Lower leg skin (tissue), 4 donors: ENCODE measurements at places on chromosomes 4 and X. TPM values are rescaled to one million over a fixed set of nuclear protein-coding genes. Genes with fewer than 3 reads are reported as not detected.

DNA sequence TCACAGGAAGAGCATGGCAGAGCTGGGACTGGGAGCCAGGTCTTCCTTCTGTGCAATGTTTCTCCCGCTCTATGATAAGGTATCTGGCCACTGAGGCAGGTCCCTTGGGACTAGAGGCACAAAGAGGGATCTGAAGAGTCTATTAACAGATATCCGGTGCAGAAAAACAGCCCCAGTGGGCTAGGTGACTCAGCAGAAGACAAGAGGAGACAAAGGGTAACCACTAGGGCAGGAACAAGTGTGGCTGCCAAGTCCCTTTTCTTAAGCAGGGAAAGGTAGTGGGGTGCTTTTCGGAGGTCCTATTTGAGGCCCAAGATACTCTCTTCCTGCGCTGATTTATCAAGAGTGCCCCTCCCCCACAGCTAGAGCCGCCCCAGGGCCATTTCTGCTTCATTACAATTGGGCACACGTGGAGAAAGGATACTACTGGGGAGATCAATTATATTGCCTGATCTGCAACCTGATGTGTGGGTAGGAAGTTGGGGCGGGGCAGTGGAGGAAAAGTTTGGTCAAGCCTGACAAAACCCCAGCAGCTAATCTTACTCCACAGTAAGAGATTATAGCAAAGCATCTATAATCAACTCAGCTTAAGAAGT, at the start of gene DGAT2L6:
Gene DGAT2L6, plus strand, starts transcription at position 546 of the 596 bp plus-strand sequence. CDS start 100 bp downstream, outside the sequence.
- DNase-seq: no peak

DNA sequence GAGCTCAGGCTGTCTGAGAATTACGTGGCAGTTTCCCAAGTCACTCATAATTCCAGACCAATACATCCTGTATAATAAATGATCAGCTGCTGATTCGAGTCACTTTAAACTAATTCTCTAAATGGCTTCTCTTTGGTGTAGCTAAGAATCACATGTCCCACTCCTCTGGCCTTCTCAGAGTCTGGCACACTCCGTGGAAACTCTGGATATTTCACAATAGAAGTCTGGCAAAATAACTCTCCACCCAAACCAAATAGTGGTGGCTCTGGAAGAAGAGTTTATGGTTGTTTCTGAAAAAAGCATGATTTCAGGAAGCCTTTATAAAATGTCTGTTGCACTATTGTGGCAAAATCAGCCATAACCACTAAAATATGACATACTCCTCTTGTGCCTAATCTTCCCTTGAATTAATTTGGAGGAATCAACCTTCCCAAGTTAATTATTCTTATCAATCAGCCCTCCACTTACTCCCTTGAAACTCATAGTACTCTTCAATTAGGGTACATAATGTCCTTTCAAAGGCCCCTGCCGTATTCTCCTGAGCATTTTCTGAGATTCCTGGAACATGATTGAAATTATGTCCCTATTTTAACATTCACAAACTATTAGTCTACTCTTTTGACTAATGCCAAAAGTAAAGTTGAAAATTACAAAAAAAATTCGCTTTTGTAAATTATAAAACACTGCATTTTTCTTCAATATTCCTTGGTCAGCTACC, 991.6 kb downstream of the FAT4 start:
- peak; percentile 53 for DNase-seq

DNA sequence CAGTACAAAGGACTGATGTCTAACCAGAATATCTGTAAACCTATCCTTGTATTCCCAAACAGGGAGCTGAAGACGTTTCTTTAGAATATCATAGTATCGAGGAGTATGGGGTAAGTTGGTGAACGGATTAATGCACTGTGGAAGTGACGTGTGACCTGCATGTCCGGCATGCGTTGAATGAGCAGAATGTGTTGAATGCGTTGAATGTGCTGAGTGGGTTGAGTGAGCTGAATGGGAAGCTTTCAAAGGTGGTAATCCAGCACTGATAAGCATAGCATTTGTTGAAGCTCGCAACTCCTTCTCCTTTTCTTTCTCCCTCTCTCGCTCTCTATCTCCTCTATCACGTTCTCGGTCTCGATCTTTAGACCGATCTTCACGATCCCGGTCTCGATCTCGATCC, 8.1 kb downstream of the DHX15 start:
- DNase-seq: no peak

- DNase-seq: no peak
Observed at GRCh38 chr4:112343330-112344080, 46.3 kb downstream of the ALPK1 start.

- DNase-seq: no peak
Observed at GRCh38 chr4:184616633-184617551, 32.4 kb downstream of the CASP3 start.

- DNase-seq: no peak
Observed at GRCh38 chr4:124330045-124330444, 382.5 kb downstream of the ANKRD50 start.

DNA sequence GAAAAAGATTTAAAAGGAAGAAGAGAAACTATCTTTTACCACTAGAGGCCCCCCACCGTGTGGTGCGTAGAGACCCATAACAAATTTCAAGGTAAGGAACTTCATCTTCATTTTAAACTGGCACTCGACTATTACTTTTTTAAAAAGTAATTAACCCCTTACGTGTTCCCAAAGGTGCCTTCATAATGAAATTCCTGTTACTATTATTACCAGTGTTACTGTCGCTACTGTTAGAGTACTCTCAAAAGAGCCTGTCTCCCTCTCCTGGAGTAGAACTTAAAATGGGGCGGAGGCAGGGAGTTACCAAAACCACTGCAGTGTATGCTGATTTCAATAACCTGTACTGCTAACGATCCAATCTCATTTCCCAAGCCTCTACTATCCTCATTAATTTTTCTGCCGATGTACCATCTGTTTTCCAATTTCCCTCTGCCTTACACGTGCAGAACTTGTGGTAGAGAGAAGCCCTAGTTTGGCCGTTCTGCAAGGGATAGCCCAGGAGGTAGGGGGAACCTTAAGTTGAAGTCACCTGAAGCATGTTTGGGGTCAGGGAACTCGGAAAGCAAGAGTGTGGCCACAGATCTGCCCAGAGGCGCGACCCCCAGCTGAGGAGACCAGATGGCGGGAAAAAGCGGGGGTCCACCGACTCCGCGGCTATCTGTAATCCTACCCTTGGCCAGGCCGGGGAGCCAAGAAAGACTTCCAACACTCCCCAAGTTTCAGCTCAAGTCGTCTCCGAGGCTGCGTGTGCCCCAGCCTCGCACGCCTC, 720 bp upstream of the STK26 start:
- no peak for DNase-seq

DNA sequence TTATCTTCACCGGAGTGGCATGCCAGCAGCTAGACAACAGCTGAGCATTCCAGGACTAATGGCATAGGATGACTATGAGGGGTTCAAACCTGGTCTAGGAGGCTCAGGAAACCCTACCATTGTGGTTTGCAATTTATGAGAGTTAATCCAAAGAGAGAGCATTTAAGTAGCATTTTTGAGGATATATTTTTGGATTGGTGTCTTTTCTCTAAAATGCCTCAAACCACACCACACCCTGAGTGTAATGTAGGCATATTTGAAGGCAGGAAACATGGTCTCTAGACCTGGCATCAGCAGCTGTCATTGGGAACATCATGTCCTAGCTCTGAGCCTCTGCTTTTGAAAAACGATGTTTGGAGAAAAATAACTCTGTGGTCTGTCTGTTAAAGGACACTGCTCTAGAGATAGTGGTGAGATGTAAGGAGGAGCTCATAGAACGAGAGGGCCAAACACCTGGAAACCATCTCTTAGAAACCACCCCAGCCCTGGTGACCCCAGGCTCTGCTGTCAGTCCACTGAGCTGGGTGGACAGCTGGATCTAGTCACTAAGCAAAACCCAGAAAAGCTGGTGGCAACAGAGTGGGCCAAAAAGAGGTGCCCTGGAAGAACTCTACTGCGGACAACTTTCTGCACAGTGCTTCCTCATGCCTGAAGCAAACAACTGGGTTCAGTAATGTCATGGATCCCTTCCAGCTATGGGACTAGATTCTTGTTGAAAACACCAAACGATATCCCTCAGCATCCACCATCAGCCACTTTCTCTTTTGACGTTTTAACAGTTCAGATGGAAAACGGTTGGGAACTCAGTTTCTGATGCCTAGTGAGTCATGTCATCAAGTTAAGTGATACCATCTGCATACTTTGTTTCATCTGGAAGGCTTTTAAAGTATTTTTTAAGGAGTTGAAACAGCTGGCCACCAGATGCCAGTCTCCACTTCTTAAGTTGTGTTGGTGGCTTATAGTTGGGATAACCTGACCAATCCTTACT, 100.2 kb upstream of the C1QTNF7 start:
- no peak for DNase-seq

DNA sequence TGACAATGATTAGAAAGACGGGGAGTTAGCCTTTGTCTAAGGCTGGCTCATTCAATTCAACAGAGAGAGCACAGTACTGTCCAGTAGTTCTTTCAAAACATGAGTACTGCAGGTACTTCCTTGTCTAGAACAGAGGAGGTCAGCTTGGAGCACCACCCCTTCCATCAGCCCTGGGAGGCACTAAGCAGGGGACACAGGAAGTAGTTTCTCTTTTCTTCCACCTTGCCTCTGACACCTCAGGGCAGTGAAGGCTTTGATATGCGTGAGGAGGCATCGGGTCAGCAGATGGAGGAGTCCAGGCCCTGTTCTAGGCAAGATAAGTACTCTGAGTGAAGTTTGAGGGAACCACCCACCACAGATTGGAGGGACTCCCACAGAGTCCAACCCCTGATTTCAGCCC, 33.1 kb downstream of the MAGEB10 start:
- no peak for DNase-seq

DNA sequence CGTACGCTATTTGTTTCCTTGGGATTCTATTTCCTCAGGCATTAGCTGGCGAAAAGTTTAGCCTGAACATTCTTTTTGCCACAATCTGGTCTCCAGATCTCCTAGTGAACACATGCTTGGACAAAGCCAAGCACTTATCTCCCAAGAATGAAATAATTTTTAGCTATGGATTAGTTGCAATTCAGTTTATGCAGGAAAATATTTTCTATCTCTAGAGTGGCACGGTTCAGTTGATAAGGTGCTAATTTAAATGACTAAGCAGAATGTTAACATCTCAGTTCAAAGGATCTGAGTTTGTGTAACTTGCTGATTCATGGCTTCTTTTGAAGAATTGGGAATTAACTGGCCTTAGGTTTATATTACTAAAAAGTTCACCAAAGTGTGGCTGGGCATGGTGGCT, 58.1 kb upstream of the JADE1 start:
- DNase-seq: no peak

DNA sequence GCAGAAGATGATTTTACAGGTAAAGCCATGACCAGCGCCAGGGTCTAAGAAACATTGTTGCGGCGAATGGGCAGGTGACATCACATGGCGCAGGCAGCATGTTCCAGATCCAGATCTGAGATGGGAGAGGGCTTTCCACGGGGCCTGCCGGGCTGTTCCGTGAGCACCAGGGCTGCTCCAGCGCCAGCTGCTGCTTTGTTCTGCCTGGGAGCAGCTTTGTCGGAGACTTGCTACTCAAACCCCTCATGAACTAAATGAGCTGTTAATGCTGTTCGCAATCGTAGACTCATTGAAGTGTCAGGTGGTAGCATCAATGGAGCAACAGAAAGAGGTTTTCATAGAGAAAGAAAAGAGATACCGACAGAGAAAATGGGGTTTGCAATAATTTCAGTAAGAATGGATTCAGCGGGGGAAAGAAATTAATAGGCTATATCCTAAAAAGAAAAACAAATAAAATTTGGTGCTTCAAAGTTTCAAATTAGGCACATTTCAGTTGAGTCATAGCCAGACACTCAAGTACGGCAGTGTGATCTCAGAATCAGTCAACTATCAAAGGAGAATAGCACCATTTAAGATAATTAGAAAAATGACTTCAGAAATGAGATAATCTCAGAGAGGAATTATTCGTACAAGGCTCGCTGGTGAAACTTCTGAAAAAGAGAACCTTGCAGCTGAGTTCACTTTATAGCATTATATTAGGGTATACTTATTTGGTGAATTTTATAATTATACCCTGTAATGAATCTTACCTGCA, 23.9 kb downstream of the SORBS2 start:
- DNase-seq: no peak

DNA sequence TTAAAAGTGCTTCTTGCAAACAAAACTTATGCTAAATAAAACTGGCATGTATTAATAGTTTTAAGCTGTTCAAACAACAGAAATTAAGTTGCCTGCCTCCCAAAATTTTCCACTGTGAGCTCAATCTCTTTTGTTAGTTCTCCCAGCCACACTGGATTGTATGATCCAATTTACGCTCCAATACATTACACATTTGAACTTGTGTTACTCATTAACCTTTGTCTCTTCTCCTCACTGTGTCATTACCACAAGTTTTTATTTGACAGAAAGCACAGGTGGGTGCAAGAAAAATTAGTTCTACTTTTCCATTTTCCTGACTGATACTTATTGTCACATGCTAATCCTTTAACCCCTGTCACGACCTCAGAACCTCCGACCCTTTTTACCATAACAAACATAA, 55.5 kb downstream of the SHISA3 start:
- no peak for DNase-seq

DNA sequence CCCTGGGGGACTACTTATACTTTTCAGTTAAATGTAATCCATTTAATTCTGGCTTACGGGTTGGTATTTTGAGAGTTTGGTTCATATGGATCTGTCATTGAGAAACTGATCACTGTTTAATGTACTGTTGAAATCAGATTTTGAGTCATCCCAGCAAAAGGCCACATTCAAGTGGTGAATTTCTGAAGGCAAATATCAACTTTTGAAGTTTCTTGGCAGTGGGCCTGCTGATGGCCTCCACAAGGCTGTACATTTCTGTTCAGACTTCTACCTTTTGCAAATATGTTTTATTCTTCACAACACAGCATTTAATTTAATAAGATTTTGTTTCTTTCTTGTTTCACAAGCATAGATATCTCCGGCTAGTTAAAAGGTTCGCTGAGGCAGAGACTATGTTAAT, 138.7 kb downstream of the PDGFC start:
- no peak for DNase-seq

ARAP2 gene
- 107 TPM for total RNA-seq

TLR10 gene
- 0.06 TPM for total RNA-seq

MTM1 gene
- total RNA-seq: 21.0 TPM

MTTP gene
- 0.26 TPM for total RNA-seq

PABPC5 gene
- 2.1 TPM for total RNA-seq

CXorf49 gene
- not detected for total RNA-seq

TMPRSS11F gene
- 17.9 TPM for total RNA-seq

ARR3 gene
- total RNA-seq: 0.25 TPM
